ENCODE measurements at places on chromosomes 11 and 22.

- no peak for DNase-seq
These were observed 1.4 kb upstream of the SERPINH1 start for GRCh38 chr11:75560644-75561043.

GRCh38 chr11:34586488-34587281 lies 34.2 kb upstream of the EHF start:
- DNase-seq = no peak

- no peak for DNase-seq
These were observed 110.4 kb downstream of the ELP4 start for GRCh38 chr11:31619980-31620379.

GRCh38 chr22:23383491-23384361 lies 196.4 kb downstream of the IGLL1 start:
- no peak for DNase-seq

DNA sequence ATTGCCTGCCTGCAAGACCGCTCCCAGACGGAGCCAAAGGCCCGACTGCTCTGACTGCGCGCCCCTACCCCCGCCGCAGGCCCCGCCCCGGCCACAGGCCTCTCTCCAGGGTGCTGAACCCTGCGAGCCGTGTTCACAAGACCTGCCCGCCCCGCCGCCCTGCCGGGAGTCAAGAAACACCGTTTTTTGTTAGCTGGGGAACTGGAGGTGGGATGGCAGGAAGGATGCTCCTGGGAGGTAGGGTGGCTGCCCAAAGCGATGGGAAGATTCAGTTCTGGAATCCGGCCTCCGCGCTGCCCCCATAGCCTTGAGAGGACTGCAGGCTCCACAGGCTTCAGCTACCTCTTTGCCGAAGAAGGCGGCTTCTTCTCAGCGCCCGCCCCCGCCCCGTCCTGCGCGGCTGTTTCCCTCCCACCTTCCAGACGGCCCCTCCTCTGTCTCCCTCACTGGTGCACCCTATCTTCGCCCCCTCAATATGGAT lies 2.7 kb upstream of the PDE2A start:
- no peak for DNase-seq

DNA sequence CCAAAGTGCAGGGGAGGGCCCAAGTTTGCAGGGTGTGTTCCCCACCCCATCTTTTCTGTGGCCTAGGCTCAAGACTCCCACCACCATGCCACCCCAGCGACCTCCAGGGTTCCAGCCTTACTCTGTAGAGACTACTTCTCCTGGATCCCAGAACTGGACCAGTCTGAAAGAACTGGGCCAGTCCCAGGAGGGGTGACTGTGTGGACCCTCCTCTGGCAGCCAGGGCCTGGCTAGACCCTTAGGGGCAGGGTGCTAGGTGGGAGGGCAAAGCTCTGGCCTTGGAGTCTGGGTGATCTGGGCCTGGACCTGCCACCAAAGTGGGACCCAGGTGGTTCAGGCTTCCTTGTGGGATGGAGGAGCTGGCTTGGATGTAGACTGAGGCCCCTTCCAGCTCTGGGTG lies 41.8 kb upstream of the ACCSL start:
- no peak for DNase-seq

GRCh38 chr11:75474240-75474639 lies 41.2 kb upstream of the KLHL35 start:
- DNase-seq = no peak

GRCh38 chr22:29310065-29310862 lies 3.8 kb downstream of the GAS2L1 start:
- no peak for DNase-seq

DNA sequence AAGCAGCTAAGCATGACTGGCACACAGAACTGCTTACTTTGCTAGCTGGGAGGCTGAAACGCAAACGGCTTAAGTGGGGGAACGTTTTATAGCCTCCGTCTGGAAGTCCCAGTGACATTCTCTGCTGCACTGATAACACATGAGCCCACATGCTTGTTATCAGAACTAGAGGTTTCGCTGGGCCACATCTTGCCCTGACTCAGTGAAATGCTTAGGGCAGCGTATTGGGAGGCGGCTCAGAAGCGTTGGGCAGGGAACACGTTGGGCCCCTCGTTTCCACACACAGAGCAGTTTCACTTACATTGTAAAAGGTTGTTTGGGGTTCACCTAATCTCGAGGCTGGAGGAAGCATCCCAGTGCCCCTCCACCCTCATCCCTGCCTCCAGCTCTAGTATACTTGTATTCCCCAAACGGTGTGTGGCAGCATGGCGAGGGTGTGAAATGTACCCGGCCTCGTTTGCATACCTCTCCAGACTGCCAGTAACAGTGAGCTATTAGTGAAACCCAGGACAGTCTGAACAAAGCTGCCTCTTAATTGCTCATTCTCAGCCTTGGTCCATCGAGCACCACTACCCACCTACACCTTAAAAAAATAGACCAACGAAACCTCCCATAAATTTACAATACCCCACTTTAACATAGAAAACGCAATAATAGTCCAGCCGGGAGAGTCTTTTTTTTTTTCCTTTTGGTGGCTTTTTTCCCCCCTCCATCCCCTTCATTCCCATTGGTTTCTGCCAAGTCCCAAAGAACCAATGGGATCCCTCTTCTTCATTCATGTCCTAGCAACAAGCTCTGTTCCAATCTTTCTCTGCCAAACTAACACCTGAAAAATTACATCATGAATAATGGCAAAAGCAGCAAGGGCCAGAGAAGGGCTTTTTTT lies 218.8 kb upstream of the SORL1-AS1 start:
- no peak for DNase-seq

DNA sequence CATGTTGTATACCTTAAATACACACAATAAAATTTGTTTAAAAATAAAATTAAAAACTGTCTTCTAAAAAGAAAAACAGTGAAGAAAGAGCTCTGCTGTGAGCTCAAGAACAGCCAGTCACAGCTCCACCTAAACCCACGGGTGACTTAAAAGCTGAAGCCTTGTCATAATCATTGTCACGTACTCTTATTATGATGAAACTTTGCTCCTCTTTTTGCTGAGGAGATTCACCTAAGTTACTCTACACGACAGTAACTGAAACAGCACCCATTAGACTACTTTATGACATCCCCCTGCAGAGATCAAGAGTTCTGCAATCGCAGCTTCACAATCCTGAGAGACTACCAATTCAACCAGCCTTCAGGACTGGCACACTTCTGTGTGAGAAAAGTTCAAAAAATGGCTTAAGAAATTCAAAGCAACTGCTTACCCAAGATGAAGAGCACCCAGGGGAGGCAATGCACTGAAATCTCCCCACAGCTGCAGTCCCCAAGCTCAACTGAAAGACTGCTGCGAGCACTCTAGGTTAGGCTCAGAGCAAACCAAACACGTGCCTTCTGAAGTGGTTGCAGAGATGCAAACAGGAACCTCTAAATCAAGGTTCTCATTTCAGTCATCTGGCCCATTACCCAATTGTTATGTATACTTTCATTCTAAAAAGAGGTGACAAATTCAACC lies at the start of gene JAML:
JAML (minus strand) TSS at position 501 of the 678 bp plus-strand sequence. CDS start 10,145 bp downstream, outside the sequence.
- DNase-seq = no peak

DNA sequence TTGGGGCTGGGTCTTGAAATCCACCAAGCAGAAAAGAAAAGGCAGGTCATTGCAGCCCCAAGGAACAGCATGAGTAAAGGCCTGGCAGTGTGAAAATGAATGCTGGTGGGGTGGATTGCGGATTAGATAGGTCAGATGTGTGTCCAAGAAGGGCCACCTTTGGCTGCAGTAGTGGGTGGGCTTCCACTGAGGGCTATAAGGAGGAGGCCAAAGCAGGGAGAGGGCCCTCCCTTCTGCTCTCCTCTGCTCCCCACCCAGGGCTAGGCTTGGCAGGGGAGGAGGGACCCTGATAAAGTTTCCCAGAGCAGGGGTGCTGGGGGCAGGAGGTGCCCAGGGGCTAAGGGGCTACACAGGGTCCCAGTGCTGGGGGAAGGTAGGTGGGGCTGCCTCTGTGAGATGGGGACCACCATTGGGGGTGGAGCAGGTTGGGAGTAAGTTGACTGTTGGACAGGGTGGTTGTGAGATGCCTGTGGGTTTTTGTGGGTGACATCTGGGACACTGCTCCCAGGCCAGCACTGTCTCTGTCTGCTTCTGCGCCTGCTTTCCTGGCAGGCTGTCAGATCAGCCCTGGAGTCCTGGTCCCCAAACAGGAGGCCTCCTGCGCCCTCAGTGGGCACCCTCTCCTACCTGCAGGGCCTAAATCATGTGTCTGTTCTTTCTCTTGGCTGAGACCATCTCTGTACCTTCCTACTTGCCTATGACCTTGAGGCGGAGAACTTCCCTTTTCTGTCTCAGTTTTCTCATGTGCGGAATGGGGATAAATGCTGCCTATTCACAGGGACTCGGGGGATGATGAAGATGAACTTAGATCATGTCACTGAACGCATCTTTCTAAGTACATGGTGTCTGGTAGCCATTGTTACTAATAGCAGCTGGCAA lies 1.9 kb downstream of the CAPN5 start:
- DNase-seq = no peak

- no peak for DNase-seq
These were observed 58.9 kb upstream of the CLTCL1 start for GRCh38 chr22:19350476-19350859.

DNA sequence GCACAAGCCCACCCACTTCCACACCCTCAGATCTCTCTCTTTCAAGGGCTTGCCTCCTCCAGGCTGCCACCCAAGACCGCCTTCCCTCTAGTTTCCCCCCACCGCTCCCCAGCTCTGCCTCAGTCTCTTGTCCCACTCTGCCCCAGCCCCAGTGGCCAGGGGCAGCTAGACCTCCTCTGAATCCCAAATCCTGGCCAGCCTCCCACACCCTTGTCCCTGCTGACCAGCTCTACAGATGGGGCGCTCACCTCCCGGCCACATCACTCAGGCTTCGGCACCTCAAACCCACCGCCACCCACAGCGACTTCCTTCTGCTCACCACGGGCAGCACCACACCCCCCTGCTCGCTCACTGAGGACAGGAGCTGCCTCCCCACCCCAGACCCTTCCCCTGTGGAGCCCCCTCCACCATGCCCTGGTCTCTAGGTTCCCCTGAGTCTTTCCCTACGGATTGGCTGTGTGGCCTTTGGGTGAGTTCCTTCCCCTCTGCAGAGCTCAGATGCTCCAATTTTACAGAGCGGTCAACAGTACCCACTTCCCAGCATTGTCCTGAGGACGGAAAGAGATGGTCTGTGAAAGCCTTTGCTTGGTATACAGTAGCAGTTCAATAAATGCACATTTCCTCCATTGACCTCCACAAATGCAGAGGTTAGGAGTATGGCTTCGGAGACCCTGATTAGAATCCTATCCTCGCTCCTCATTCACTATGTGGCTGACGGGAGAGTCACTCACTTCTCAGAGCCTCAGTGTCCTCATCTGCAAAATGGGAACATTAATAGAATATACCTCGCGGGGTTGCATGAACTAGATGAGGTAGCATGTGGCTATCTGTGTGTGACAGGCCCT lies 11.5 kb upstream of the SPI1 start:
- no peak for DNase-seq

GRCh38 chr11:20459865-20460264 lies 72.3 kb downstream of the PRMT3 start:
- no peak for DNase-seq

DNA sequence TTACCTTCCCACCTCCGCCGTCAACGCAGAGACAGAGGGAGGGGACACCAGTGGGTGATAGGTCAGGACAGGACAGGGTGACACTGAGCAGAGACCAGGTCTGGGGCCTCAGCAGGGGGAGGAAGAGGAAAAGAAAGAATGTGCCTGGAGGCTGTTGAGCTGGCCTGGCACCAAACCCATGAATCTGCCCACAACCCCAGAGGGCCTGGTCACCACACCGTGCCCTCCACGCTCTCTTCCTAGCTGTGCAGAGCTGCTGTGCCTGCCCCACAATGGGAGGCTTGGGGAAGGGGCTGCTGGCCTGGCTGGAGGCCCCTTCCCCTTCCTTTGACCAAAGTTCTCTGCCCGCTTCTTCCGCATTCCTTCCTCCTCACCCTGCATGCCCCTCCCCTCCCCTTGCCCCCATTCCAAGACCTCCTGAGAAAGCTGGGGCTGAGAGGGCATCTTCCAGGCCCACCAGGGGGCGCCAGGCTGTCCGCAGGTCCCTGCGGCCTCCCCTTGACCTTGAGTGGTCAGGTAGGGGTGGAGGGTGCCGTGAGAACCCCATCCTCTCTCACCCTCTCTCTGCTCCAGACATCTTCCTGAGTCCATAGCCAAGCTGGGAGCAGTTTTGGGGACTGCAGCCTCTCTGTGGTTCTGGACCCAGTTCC lies 11.0 kb upstream of the CACNA1I start:
- no peak for DNase-seq

DNA sequence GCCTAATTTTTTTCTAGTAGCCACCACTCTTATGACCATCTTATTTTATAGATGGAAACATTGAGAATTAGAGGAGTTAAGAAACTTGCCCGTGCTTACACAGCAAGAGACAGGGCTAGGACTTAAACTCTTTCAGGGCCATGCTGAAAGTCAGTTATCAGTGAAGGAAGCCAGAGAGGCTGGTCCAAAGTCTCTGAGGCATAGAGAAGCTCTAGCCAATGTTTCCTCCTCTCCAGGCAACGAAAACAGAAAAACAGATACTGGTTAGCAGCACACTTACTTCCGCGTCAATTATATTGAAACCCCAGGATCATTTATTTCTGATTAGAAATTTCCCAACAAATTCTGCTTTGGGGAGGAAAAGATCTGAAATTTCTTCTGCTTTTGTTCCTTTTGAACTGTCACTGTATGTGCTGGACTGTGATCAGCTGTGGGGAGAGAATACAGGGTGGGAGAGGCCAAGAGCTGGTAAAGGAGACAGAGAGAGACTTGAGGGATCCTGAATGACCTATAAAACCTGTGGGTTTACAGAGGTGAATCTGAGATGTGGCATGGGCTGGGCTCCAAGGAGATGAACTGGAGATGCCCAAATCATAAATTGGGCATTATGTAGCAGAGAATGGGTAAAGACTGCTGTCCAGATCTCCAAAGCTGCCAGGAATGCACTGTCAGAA lies 37.5 kb upstream of the CAPRIN1 start:
- DNase-seq = no peak

DNA sequence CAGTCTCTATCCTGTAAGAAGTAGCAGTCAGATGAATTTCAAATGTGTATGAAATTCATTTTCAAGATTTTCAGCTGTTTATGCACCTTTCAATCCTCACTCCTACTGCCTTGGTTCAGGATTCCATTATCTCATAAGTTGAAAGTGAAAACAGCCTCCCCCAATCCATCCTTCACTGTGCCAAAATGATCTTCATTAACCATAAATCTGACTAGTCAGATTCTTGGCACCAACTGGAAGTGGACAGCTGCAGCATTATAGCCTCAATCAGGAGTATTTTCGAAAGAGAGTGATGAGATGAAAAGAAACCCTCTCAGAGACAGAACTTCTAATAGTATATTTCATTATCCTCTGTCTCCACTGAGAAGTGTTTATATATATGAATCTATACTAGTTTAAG lies 365.3 kb upstream of the PDGFD start:
- DNase-seq = no peak

- no peak for DNase-seq
These were observed 11.2 kb upstream of the IGLL1 start for GRCh38 chr22:23591201-23591791.

GRCh38 chr11:77027275-77027674 lies 6.9 kb upstream of the B3GNT6 start:
- DNase-seq = peak; percentile 19

Data from GM04503 (cell line).